HCT116 (cell line): ENCODE measurements at places on chromosomes 12 and 14. TPM values are rescaled to one million over a fixed set of nuclear protein-coding genes. Genes with fewer than 3 reads are reported as not detected.

DNA sequence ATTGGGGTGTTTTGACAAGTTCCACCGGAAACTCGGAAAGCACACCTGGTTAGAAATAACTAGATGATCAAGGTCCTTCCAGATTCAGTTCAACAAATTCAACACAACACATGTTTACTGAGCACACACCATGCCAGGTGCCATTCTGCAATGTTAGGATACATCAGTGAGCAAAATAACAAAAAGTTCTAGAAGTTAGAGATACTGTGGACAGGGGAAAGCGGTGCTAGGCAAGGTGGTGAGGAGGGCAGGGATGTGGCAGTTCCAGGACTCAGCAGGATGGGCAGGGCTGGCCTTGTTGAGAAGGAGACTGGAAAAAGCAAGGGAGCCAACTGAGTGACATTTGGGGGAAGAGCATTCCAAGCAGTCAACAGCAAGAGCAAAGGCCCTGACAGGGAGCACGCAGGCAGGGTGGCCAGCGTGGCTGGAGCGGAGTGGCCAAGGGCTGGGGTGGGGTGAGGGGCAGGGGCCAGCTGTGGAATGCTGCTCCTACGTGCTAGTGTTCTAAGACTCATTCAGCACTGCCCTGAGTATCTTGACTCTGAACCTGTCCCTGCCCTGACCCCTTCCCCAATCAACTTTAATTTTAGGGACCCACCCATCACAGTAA lies 19.4 kb upstream of the FAIM2 start:
- no peak for DNase-seq

DNA sequence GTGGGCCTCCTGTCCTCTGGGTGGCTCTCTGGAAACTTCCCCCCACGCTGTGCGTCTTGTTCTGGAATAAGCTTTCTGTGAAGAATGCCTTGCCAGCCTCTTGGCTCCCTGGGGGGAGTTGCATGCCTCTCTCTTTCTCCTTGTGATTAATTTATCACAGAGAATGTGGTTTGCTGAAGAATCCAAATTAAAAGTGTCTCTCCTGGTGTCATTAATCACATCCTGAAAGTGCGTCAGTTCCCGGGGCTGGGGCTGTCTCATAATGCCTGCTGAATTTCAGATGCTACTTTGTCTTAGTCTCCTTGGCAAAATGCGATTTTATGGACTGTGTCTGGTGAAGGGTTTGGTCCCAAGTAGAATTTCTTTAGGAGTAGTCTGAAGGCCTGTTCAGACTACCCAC lies 787.7 kb upstream of the TMEM132C start:
- no peak for DNase-seq

GRCh38 chr12:21476949-21477348 lies 24.5 kb downstream of the RECQL start:
- no peak for DNase-seq

GRCh38 chr12:102010265-102010994 lies 51.4 kb downstream of the WASHC3 start:
- no peak for DNase-seq

DNA sequence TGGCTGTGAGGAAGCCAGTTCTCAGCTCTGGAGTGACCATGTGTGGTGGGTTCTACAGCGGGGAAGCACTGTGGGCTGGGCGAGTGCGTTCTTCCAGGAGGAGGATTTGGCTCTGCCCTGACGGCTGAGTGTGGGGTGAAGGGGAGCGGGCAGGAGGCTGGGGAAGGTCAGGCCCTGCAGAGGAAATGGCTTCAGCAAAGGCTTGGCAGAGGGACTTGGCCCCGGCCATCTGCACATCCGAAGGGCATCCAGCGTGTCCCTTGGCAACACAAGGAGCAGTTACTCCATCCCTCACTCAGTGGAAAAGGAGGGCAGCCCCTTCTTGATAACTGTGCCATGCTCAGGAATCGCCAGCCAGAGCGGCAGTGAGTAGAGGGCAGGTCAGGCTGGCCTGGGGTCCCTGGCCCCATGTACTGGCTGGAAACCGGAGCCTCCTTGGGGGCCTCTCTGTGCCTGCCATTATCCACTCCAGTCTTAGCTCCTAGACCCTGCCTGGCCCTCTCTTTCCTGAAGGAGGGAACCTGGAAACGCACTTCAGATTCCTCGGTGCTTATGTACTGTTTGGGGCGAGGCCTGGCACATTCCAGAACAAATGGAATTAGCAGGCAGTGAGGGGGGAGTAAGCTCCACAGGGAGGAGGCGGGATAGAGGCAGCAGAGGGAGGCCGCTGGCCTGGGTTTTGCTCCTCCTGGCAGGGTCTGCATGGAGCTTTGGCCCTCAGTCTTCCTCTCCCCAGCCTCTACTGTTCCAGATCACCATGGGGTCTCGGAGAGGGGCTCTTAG lies 133.6 kb upstream of the NCOR2 start:
- no peak for DNase-seq

The CCDC63 gene
- total RNA-seq = 0.47 TPM

The KCNK10 gene
- total RNA-seq = not detected

The CCER1 gene
- not detected for total RNA-seq
